ENCODE measurements at places on chromosomes 1 and 21.

- peak; percentile 56 for DNase-seq
Observed at GRCh38 chr1:158017800-158018595, 24.6 kb downstream of the KIRREL1 start.

DNA sequence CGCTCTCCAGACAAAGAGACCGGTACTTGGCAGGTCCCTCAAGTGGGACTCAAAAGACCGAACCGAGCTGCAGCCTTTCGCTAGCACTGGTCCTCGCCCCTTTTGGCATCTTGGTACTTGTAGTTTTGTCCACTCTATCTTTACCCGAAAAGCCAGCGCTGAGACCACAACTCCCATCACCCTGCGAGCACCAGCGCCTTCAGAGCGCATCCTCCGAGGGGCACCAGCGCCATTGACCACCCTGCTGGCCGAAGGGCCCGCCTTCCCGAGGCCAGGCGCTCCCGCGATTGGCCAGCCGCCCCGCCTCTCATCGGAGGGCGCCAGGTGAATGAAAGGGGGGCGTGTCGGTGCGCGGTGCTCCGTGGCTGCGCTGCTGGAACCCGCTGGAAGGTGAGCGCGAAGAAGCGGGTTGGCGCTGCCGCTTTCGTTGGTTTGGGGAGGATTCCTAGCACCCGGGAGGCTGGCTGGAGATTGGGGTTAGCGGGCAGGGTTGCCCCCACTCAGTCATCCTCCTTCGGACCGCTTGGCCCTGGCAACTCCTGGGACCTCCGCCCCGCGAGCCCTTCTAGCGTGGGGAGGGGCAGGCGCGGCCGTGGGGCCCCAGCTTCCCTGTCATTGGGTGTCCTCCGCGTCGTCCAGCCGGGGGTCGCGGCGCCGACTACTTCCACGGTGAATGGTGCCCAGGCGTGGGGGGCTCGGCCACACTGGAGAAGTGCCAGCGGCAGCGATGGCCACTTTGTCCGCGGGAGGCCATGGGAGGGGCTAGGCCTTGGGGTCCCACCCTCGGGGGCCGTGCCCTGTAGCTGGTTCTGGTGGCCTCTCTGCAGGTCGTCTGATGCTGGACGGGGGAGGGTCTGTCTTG, at the start of gene ZBTB8B:
TSS of gene ZBTB8B (plus strand) at position 357 of the 862 bp plus-strand sequence. CDS start 5,553 bp downstream, outside the sequence.
- DNase-seq = peak; percentile 94

DNA sequence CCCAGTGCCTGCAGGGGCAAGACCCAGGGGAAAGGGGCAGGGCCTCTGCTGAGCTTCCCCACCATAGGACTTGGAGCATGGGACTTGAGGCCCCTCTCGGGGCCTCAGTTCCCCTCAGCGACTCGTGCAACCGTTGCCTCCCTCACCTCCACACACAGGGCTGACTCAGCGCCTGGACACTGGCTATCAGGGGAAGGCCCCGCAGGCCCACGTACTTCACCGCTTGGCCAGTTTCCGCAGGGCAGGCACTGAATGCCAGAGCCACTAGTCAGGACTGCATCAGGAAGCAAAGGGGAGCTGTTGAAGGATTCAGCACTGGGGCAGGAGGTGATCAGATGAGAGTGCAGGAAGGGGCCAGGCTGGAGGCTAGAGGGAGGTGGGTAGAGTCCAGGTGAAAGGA, 15.5 kb upstream of the FAM131C start:
- no peak for DNase-seq

GRCh38 chr1:66769512-66770229, 17.4 kb downstream of the DYNLT5 start:
- no peak for DNase-seq

- no peak for DNase-seq
Observed at GRCh38 chr1:214396330-214396729, 115.4 kb downstream of the SMYD2 start.

- DNase-seq = no peak
Observed at GRCh38 chr1:40047276-40047675, 6.7 kb downstream of the CAP1 start.

- peak; percentile 16 for DNase-seq
Observed at GRCh38 chr1:56758135-56758534, 61.1 kb downstream of the FYB2 start.

All from lung (tissue), 17 donors.